ENCODE measurements at places on chromosomes 2 and 18.

DNA sequence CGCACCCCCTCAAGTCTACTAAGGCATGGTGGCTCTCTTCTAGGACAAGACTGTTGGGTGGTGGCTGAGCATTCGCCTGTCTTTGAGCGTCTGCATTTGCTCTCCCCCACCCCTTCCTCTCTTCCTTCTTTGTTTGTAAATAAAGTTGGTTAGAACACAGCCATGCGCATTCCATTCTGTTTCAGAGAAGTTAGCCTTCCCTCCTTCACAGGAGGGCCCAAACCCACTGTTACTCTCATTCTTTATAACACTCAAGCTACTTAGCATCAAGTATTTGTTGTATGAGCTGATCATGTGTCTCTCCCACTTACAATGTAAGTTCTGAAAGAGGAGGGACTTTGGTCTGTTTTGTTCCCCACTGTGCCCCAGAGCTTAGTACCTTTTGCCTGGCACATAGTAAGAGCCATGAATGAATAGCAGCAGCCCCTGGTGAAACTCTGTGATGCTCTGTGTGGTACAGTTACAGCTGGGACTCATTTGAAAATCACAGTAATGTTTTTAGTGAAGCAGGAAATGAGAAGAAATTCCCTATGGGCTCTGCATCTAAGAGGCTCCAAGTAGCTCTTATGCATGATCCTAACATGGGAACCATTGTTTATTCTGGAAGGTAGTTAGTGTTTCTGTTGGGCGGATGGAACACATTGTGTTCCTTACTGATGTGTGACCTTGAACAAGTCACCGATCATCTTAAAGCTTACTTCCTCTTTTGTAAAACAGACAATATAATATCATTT is 7.7 kb downstream of the MGAT5 start:
- DNase-seq, result no peak

DNA sequence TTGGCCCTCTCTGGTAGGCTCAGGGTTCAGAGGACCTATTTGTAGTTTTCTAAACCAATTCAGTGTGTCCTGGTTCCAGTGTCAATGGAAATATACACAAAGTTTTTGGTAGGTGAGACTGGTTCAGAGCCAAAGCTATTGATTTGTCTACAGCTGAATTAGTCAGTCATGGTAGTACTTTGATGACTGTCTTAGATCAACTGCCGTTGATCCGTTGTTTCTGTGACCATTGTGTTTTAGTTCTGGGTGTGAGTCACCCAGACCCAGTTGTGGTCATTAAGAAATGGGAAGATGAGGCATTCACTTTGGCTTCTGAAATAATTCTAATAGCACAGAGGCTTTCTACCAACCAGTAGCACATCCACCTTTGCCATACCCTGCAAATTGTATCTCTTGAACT is 16.0 kb upstream of the RPE start:
- DNase-seq, result no peak

- DNase-seq, result no peak
Measured at GRCh38 chr2:163838890-163839289, 103.1 kb upstream of the FIGN start.

GRCh38 chr2:174522553-174522952 is 35.7 kb upstream of the GPR155 start:
- no peak for DNase-seq

Measured in left hindlimb (tissue), 1 donor.